Articular chondrocyte of knee joint (primary cell): ENCODE measurements at places on chromosomes 2 and 18. TPM values are rescaled to one million over a fixed set of nuclear protein-coding genes. Genes with fewer than 3 reads are reported as not detected.

ZFP36L2 gene
- 25.6 and 34.3 TPM in 2 replicates for total RNA-seq

PRSS56 gene
- total RNA-seq = not detected in 2 replicates

GPR17 gene
- total RNA-seq = not detected in 2 replicates

EGR4 gene
- total RNA-seq = not detected in 2 replicates

FAM161A gene
- total RNA-seq = 2.3 and 2.4 TPM in 2 replicates

RAB6D gene
- total RNA-seq = under 0.01 and 0.11 TPM in 2 replicates

TEKT4 gene
- total RNA-seq = 0.11 TPM in 1 of 2 replicates, not detected in the other

ZNF521 gene
- total RNA-seq = 135 and 174 TPM in 2 replicates

FAM228B gene
- 17.9 and 21.4 TPM in 2 replicates for total RNA-seq

COX7A2L gene
- total RNA-seq = 162 and 174 TPM in 2 replicates

OSR1 gene
- total RNA-seq = 45.6 and 50.9 TPM in 2 replicates

CDH19 gene
- 0.11 and 0.13 TPM in 2 replicates for total RNA-seq

ARL6IP6 gene
- 18.3 and 19.8 TPM in 2 replicates for total RNA-seq

CRYGC gene
- total RNA-seq = not detected in 2 replicates

RAB6C gene
- not detected in 2 replicates for total RNA-seq

UGT1A9 gene
- not detected in 2 replicates for total RNA-seq

PCARE gene
- not detected in 2 replicates for total RNA-seq

PLCL1 gene
- 0.39 and 0.65 TPM in 2 replicates for total RNA-seq

HES6 gene
- 0.86 and 1.6 TPM in 2 replicates for total RNA-seq

DNAJC5G gene
- not detected in 2 replicates for total RNA-seq
